ENCODE measurements at places on chromosomes 5 and 9.

DNA sequence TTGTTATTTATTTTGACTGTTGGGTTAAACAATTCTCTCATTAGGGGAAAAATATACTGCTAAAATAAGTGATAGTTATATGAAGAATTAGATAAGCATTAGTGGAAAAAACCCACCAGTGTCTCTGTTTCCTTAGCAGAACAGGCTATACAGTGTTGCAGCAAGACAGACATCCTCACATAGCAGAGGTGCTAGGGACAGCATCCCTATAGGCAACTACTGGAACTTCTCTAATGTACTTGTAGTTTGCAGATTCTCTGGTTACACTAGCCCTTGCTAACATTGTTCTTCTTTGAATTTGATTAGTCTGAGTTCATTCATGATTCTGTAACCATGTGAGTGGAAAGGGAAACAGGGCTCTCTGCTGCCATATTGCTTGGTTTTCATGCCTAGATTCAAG lies 661.8 kb upstream of the RGMB start:
- DNase-seq: no peak

- DNase-seq: no peak
Measured at GRCh38 chr9:133121915-133122550, 993 bp upstream of the RALGDS start.

GRCh38 chr9:15416880-15417279 lies 5.8 kb upstream of the SNAPC3 start:
- no peak for DNase-seq

GRCh38 chr5:170903075-170903474 lies 41.3 kb downstream of the RANBP17 start:
- DNase-seq: no peak

DNA sequence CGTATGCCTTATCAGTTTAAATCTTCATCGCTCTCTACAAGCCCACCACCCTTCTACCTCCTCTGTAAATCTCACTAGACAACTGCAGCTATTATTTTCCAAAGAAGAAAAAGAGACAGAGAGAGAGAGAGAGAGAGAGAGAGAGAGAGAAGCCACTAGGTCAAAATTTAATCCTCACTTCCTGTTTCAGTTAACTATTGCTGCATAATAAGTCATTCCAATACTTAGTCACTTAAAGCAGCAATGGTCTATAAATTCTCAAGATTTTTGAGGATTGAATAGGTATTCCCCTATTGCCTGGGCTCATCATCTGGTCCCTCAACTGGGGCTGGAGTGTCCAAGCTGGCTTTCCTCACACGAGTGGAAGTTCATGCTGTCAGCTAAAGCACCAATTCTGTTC lies 68.8 kb downstream of the ITGA1 start:
- no peak for DNase-seq

GRCh38 chr5:37839407-37840052 lies at the start of gene GDNF:
Gene GDNF, minus strand, starts transcription at chr5:37840041. Its CDS starts 5,245 bp downstream, at chr5:37834796.
- DNase-seq: no peak

GRCh38 chr5:158857976-158858375 lies 241.7 kb downstream of the EBF1 start:
- DNase-seq: no peak

DNA sequence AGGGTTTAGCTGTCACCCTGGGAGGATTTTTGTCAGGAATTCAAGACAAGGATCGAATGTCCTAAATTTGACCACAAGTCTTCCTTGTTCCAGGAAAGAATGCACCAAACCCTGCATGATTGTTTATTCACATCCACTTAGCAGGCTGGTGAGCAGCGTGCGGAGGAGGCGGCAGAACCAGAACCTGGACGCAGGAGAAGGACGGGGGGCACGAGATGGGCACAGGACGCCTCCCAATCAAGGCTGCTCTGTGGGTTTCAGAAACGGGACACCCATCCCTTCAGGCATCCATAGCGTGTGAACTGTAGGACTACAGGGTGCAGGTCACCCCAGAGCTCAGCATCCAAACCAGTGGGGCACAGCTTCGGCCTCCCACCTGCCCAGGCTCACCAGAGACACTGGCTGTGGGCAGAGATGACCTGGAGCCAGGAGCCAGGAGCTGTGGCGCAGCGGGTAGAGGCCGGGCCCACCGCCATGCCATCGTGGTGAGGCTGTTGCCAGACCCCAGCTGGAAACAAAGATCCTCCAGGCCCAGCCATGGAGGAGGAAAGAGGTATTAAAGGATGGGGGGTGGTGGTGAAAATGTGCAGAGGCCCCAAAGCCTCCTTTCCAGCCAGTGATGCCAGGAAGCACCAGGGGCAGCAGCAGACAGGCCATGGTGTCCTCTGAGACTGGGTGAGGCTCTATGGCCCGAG lies 32.3 kb upstream of the ADAMTS2 start:
- DNase-seq: no peak

- no peak for DNase-seq
Measured at GRCh38 chr9:25226901-25227686, 451.1 kb downstream of the TUSC1 start.

GRCh38 chr5:172801179-172801671 lies 30.2 kb upstream of the DUSP1 start:
- no peak for DNase-seq

DNA sequence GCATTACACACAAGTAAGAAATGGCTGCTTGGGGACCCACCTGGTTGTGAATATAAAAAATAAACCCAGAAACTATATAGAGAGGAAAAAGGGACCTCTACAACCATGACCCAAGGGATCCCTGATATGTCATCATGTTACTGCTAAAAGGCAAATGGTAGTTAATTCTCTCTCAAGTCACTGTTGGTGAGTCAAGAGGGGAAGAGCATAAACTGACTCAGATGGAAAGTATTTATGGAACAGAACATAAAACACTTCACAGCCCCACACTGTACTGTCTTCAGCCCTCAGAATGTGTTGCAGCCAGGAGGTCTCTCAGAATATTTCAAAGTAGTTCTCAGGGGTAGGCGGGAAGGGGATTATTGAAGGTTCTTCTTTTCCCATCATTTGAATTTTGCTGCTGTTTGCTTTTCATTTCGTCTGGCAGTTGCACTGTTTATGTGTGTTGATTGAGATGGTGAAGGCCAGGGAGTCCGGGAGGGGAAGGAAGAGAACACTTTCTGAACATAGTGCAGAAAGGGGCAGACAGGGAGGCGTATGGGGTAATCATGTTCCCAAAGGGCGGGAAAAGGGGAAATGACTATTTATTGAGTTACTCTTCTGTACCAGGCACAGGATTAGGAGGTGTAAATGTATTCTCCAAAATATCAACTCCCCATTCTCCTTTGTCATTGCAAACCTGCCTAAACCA lies 85.5 kb downstream of the TEK start:
- no peak for DNase-seq

DNA sequence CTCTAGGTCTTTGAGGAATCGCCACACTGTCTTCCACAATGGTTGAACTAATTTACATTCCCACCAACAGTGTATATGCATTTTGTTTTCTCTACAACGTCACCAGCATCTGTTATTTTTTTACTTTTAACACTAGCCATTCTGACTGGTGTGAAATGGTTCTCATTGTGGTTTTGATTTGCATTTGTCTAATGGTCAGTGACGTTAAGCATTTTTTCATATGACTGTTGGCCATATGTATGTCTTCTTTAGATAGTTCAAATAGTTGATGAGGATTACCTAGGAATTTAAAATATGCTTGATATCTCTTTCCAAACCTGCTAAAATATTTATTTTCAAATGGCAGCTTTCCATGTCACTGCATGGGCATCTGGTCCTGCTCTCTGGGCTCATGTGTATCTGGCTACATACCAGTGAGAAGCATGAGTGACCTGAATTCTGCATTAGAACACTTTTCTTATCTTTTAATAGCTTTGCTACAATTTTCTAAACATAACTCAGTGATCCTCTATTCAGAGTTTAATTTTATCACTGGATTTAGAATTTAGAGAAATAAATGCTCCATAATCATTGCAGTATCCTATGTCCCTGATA lies 95.8 kb upstream of the ADAMTS16 start:
- DNase-seq: no peak

GRCh38 chr9:96020300-96020791 lies 144.9 kb downstream of the ERCC6L2 start:
- DNase-seq: no peak

GRCh38 chr9:5684101-5684500 lies 55.2 kb downstream of the RIC1 start:
- no peak for DNase-seq

DNA sequence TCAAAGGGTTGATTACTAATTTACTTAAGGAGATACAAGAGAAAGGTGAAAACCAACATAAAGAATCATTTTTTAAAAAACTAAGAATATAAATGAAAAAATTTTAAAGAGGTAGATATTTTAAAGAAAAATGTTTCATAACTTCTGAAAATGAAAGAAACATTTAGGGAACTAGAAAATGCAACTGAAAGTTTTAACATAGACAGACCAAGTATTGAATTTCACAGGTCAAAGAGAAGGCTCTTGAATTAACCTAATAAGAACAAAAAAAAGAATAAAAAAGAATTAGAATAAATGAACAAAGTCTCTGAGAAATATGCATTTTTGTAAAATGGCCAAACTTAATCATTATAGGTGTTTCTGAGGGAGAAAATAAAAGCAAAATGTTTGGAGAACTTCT lies 16.1 kb upstream of the FAM174A start:
- DNase-seq: no peak

GRCh38 chr5:168314735-168315411 lies 23.4 kb downstream of the WWC1 start:
- DNase-seq: no peak

DNA sequence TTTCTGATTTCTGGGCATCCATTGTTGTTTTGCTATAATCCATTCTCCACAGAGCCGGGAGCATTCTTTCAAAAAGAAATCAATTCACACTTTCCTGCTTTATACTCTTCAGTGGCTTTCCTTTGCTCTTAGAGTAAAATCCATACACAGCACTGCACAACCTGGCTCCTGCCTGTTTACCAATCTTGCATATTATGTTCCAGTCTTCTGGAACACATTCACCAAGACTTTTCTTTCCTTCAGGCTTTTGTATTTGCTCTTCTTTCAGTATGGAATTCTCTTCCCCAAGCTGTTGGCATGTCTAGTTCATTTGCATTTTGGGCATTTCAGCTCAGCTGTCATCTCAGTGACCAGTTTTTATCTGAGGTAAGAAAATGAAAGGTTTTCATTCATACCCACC lies 6.3 kb downstream of the RFESD start:
- DNase-seq: no peak

DNA sequence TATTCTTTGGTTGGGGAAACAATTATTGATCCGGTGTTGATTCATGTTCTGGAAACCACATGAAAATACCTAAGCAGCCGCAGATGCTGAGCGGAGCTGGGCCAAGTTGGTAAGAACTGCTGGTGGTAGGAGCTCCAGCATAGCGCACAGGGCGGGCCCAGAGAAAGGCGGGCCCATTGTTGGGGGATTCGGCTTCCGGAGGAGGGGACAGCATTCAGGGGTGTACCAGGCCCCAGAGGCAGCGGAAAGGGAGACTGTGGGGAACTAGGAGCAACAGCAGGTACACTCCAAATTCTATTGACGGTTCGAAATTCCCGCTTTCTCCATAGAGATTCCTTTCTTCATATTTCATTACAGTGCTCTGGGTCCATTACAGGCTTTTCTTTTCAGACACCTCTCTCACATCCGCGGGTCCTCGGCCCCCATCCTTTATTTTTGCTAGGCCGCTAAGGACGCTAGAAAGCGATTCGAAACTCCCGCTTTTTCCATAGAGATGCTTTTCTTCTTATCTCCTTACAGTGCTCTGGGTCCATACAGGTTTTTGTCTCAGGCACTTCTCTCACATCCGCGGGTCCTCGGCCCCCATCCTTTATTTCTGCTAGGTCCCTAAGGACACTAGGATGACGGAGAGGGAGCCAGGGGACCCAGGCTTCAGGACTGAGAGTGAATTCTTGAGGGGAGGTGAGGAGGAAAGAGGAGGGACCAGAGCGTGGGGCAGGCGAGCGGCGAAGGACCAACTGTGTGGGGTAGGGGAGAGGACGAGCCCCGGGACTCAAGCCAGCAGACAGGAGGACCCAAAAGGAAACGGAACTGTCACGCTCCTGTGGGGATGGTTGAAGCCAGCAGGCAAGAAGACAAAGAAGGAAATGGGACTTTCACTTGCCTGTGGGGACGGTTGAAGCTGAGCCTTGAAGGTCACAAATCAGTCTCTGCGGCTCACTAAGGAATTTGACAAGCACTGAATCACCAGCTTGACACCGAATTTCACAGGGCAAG lies at the start of gene CCDC152:
CCDC152 (plus strand) TSS at position 213 of the 996 bp plus-strand sequence. CDS start 2,304 bp downstream, outside the sequence.
- DNase-seq: peak; percentile 54

DNA sequence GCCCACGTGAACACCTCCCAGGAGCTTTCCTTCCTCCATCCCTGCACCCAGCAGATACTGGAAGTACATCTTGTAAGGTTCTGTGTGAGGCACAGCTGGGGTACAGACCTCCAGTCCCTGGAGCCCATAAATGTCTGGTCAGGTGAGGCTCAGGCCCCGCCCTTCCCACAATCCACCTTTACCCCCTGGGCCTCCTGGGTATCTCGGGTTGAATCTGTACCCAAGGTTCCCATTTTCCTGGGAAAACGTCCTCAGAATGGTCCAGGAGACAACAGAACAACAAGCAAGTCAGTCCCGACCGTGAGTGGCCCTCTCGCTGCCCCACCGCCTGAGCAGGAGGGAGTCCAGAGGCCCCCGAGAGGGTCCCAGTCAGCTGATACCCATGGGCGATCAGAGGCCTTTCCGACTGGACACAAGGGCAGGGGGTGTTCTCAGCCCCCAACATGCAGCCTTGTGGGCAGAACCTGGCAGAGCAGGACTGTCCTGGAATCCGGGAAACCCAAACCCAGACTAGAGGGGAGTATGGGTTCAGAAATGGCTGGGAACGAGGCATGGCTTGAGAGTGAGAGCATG lies 4.3 kb downstream of the SPATA31E1 start:
- no peak for DNase-seq

GRCh38 chr9:98438666-98439065 lies 183.2 kb upstream of the TBC1D2 start:
- DNase-seq: no peak

DNA sequence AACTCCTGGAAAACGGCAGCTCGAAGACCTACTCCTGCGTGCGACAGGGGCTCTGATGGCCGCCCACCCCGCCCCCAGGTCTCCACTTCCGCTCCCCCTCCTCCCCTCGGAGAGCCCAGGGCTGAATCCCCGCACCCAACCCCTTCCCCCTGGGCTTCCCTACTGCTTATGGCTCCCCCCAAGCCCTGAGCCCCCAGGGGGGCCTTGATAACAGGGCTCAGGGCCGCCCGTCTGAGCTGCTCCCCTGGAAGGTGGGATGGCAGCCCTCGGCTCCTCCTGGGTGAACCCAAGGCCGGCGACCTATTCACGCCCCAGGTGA lies 30.4 kb downstream of the GLT6D1 start:
- DNase-seq: no peak

DNA sequence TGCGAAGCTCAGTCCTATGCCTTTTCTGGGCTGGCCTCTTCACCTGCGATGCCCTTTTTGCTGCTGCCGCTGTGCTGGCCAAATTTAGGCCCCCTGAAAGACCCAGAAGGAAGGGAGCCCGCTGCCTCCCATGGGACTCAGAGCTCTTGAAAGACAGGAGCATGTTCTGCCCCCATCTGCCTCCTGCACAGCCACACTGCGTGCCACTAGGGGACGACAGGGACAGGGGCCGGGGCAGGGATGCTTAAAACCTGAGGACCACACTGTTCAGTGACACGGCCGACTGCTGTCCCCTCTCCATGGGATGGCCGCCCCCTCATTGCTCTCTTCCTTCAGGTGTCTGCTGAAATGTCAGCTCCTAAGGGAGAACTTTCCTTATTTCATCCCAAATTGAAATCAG lies 132.4 kb downstream of the ADAMTS2 start:
- no peak for DNase-seq

GRCh38 chr5:73030995-73031394 lies 75.2 kb downstream of the FCHO2 start:
- no peak for DNase-seq
